Stimulated activated CD4-positive, alpha-beta T cell treated with anti-CD3 and anti-CD28 coated beads, Interleukin-12 subunit alpha, Interleukin-12 subunit beta, amount 100 ng/mL, for 24 hours (primary cell): ENCODE measurements at places on chromosomes 16 and 17.

GRCh38 chr16:55330781-55331647 lies 7.0 kb downstream of the IRX6 start:
- no peak for DNase-seq

- DNase-seq = no peak
These were observed 2.8 kb downstream of the CCL4 start for GRCh38 chr17:36106493-36106835.

- no peak for DNase-seq
These were observed 53.2 kb downstream of the AMFR start for GRCh38 chr16:56372013-56372634.

- DNase-seq = peak; percentile 73
These were observed 9.3 kb downstream of the GJD3 start for GRCh38 chr17:40355123-40355803.

DNA sequence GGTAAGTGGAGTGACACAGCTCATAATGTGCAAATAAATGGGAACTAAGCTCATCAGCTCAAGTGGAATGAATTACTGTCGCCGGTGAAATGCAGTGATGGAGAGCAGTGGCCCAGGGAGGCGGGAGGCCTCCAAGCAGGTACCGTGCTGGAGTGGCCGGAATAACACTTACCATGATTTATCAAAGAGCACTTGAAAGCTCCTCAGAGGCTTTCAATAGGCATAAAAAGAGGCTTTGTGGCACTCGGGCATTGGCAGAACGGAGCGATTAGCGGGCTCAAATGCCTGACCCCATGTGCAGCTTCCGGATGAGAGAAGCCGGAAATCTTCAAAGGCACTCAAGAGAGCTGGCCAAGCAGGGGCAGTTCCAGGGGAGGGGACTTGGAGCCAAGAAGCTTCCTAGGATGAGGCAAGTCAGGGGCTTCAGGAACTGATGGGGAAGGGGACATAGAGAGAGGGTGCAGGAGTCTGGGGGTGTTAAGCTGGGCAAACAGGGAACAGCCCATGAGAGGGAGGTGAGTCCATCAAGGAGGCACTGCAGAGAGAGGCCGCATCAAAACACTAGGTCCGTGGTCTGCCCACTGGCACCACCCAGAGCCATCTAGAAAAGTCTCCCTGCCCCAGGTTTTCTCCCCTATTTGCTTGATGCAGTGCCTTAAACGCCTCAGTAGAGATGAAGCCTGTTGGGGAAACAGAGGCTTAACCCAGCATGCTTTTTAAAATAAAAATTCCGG lies 144.0 kb upstream of the IRX6 start:
- DNase-seq = no peak

GRCh38 chr17:77770331-77771105 lies 188.0 kb upstream of the TNRC6C start:
- DNase-seq = no peak

GRCh38 chr17:83186226-83186625 lies 106.8 kb downstream of the METRNL start:
- no peak for DNase-seq

- DNase-seq = no peak
These were observed 16.4 kb downstream of the DHODH start for GRCh38 chr16:72024862-72025382.

DNA sequence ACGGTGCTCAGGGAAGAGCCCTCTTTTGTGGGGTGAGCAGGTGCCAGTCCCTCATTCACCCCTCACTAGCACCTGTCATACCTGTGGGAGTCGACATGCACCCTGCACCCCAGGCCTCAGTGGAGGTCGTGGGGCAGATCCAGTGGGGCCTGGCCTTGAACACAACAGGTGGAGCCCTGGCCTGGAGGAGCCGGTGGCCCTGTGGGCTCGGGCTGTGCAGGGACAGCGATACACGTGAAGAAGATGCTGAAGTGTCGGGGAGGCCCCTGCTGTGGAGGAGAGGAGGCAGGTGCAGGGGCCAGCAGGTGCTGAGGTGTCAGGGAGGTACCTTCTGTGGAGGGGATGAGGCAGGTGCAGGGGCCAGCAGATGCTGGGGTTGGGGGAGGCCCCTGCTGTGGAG lies 31.8 kb downstream of the ZNF750 start:
- DNase-seq = no peak

DNA sequence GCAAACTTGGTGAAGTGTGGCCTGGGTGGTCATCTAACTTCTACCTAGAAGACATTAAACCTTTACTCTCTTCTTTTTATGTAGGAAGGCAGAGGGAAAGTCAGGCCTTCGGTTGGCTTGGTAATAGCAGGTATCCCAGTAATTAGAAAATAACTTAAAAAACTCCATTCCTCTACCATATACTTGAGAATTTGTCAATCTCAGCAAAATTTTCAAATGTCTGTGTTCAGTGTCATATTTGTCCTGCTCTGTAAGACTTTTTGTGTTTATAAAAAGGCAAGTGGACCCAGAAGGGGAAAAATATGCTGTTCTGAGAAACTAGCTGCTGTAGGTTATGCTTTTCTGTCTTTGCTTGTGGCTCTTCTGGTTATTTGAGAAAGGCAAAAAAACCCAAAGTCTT lies 5.8 kb downstream of the HMOX2 start:
- DNase-seq = no peak

DNA sequence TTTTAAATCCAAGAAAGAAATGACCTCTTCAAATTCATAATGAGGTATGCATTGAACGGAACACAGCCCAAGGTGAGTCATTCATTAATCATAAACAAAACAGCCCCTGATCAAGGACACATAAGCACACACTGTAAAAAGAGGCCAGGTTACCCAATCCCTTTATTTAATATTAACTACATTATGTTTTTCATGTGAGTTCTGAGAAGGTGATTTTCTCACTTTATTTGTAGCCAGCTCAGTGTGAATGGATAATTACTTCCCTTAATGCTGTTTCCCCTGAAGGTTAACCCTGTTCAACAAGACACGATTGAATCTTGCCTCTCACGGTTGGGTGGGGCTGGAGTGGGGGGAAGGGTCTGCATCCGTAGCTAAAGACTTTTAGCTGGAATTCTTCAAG lies 257.3 kb upstream of the SALL1 start:
- no peak for DNase-seq

DNA sequence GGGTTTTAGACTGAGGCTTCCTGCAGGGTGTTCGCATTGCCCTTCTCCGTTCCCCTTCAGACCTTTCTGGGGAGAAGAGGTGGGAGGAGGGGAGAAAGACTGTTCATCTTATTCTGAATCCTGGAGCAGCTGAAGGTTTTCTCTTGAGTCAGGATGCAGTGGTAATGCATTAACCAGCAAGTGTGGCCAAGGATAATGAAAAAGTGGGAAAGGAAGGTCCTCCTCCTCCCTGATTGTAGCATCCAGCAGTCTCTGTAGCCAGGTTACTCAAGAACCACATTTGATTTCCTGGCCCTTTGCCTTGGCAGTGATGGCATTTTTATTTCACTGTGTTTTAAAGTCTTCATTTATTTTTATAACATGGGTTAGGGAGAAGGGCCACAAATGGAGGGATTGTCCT lies 59.1 kb downstream of the CYLD start:
- no peak for DNase-seq

- no peak for DNase-seq
These were observed 236.3 kb downstream of the KCNJ2 start for GRCh38 chr17:70405492-70406220.

- no peak for DNase-seq
These were observed 79.8 kb downstream of the HELZ start for GRCh38 chr17:67165201-67165600.

GRCh38 chr17:19753661-19754463 lies 5.8 kb upstream of the ALDH3A1 start:
- DNase-seq = no peak

DNA sequence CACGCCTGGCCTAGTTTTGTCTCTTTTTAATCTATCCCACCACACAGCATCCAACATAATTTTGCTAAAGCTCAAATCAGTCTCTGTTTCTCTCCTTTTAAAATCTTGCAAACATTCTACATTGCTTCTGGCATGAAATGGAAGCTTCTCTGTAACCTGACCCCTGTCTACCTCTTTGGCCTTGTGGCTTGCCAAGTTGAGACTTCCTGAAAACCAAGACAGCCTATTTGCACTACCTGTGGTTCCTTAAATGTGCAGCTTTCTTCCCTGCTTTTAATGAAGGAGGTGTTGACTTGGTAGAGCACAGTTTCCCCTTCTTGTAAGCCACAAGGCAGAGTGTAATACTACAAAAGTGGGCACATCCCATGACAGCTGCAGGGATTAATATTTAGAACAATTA lies 6.0 kb upstream of the CCL3 start:
- no peak for DNase-seq

DNA sequence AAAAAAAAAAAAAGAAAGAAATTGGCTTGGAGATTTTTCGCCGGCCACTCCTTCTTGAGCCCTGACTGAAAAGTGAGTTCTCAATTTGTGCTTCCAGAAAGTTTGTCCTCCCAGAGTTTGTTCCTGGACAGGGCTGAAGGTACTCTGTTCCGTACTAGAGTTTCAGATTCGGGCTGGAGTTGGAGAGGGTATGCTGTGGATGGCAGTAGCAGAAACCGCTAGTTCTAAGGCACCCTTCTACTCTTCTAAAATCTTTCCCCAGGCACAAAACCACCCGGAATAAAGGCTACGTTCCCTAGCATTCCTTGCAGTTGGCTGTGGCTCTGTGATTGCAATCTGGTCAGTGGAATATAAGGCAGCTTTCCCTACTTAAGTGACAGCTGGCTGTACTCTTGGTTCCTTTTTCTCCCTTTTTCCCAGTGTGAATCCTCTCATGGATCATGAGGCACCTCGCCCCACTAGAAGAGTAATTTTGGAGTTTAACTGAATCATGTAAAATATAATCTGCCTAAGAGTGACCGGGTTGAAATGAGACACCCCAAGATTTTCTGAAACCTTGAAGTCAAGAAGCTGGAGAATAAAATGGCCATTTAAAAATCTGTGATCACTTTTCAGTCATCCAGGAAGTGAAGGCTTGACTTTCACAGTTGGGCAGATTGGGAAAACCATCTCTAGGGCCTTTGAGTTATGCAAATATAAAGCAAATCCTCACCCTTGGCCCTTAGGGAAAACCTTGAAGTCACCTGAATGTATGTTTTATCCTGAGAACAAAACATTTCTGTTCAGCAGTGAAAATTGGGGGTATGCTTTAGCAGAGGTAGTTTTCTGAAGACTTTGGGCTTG lies 901 bp upstream of the HEATR6 start:
- DNase-seq = no peak

- DNase-seq = no peak
These were observed 4.5 kb upstream of the NECAB2 start for GRCh38 chr16:83963277-83964119.

DNA sequence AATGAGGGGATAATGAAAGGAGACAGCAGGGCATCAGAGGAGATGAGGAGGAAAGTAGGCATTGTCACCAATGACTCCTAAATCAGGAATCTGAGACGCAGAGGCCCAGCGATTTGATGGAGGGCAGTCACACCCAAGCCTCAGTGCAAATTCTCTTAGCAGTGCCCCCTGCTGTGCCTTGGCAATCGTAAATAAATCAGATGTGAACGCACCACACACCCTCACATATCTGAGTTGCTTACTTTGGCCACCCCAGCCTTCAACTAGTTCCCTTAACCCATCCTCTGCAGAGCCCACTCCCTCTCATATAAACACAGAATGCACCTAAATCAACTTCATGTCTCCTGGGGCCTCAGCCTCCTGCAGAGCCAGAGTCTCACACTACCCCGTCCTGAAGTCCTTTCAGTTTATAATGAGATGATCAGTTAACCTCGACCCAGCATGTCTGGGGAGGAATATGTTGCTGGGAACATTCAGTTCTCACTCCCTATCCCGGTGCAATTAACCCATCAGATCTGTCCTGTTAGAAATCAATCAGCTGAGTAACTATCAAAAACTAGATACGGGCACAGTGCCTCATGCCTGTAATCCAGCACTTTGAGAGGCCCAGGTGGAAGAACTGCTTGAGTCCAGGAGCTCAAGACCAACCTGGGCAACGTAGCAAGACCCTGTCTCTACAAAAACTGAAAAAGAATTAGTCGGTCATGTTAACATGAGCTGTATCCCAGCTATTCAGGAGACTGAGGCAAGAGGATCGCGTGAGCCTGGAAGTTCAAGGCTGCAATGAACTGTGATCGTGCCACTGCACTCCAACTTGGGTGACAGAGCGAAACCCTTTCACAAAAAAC lies 78.4 kb downstream of the SLC39A11 start:
- no peak for DNase-seq

DNA sequence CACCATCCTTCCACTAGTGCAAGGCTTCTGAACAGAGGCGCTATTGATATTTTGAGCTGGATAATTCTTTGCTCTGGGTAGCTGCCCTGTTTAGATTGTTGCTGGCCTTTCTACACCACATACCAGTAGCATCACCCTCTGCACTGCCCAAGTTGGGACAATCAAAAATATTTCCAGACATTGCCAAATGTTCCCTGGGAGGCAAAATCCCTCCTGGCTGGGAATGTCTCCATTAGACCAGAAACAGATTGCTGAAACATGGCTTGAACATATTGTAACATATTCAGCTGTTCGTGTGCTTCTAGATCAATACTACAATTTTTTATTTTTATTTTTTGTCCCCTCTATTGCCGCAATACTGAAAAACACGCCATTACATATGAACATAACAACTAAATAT lies 174.6 kb downstream of the ABCA8 start:
- no peak for DNase-seq

- no peak for DNase-seq
These were observed 135.4 kb upstream of the AXIN2 start for GRCh38 chr17:65696739-65697394.

DNA sequence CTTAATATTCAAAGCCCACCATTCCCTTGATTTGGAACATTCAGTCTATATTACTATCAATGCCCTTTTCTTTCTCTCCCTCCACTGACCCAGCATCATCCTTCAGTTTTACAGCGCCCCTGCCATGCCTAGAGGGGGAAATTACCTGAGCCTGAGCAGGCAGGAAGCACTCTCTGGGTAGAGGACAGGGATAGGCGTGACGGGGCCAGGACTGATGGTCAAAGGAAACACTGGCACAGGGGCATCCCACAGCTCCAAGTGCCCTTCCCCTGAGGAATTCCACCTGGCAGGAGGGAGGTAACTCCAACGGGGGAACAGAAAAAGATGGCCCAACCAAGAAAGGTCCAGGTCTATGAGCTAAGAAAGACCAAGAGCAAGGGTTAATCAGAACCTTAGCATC lies 10.0 kb downstream of the CTC1 start:
- no peak for DNase-seq

DNA sequence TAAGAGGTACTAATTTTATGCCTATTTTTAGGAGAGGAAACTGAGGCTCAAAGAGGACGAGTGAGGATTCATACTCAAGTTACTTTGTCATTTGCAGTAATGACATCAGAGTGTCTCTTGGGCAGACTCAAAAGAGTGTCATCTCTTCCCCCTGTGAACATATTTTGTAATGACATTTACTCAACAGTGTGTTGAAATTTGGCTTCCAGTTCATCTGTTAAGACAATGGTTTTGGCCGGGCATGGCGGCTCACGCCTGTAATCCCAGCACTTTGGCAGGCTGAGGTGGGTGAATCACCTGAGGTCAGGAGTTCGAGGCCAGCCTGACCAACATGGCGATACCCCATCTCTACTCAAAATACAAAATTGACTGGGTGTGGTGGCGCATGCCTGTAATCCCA lies 28.9 kb downstream of the WFDC1 start:
- DNase-seq = no peak
